Muscle of arm (tissue), 14 donors: ENCODE measurements at places on chromosomes 6 and 20. TPM values are rescaled to one million over a fixed set of nuclear protein-coding genes. Genes with fewer than 3 reads are reported as not detected.

Gene BEND6
- 0.54 TPM for polyA plus RNA-seq

Gene PDYN
- polyA plus RNA-seq, result not detected

Gene MCHR2
- not detected for polyA plus RNA-seq

DNA sequence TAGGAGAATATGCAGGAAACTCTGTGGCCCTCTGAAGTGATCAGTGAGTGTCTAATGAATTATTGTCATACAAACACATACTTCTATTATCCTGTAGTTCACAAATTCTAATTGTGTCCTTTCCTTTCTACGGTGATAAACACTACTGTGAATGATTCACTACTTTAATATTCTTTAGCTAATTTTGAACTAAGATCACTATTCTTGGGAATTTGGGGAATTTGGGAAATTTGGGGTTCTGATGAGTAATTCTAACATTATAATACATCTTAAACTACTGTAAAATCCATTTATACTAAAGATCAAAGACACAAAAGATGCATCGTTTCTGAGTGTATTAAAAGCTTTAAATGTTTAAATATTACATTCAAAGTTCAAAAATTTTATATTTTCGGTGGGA is 1287.2 kb upstream of the CITED2 start:
- no peak for DNase-seq

- DNase-seq, result no peak
Observed at GRCh38 chr6:102679865-102680264, 1286.4 kb downstream of the GRIK2 start.

GRCh38 chr6:45699663-45700062 is 316.0 kb downstream of the CLIC5 start:
- DNase-seq, result no peak

GRCh38 chr20:54219751-54220426 is 12.0 kb downstream of the PFDN4 start:
- DNase-seq, result peak; percentile 39

GRCh38 chr20:10745790-10746189 is 72.0 kb upstream of the JAG1 start:
- no peak for DNase-seq
